NCI-H146 (cell line): ENCODE measurements at places on chromosomes 16 and 17.

DNA sequence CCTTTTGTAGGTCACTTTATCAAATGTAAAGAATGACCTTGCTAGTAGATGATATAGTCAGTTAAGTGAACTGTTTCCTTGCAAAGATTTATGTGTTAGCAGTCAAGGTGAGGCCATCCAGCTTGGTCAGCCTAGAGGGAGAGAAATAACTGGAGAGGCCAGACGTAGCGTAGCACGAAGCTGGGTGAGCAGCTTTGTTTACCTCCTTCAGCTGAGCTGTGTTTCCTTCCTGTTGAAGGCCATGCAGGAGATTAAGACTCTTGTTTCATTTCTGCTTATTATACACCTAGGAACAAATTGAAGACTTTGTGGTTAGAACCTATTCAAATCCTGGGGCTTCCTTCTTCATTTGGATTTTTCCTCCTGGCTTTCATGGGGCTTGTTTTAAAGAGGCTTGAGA is 267.1 kb downstream of the PHKB start:
- no peak for DNase-seq

GRCh38 chr17:64498308-64499203 is 1.7 kb upstream of the POLG2 start:
- no peak for DNase-seq

GRCh38 chr16:1906055-1906845 is 12.0 kb downstream of the HS3ST6 start:
- DNase-seq, result no peak

GRCh38 chr16:73413091-73413829 is 365.3 kb upstream of the ZFHX3 start:
- DNase-seq, result no peak

- no peak for DNase-seq
Observed at GRCh38 chr17:79862238-79862637, 23.0 kb upstream of the CBX4 start.

DNA sequence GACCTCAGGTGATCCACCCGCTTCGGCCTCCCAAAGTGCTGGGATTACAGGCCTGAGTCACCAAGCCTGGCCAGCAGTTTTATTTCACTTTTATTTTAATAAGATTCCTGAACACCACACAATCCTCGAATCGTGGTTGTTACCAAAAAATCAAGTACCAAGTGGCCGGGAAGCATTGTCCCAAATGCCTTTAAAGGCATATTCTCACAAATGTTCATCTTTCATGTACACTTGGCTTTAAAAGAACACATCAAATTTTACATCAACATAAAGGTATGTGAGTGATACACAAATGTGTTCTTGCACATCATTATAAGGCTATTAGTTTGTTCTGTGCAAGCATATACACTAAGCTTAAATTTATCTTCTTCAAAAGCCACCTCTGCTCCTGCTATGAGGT is 8.1 kb upstream of the MYH11 start:
- DNase-seq, result no peak

GRCh38 chr16:50210266-50211038 is 55.9 kb upstream of the ADCY7 start:
- peak; percentile 25 for DNase-seq
